Sigmoid colon (tissue), 7 donors: ENCODE measurements at places on chromosomes 7 and 10. TPM values are rescaled to one million over a fixed set of nuclear protein-coding genes. Genes with fewer than 3 reads are reported as not detected.

- no peak for DNase-seq
Measured at GRCh38 chr10:127195041-127195506, 1.3 kb downstream of the INSYN2A start.

- no peak for DNase-seq
Measured at GRCh38 chr10:13784067-13784466, 197.3 kb downstream of the PRPF18 start.

DNA sequence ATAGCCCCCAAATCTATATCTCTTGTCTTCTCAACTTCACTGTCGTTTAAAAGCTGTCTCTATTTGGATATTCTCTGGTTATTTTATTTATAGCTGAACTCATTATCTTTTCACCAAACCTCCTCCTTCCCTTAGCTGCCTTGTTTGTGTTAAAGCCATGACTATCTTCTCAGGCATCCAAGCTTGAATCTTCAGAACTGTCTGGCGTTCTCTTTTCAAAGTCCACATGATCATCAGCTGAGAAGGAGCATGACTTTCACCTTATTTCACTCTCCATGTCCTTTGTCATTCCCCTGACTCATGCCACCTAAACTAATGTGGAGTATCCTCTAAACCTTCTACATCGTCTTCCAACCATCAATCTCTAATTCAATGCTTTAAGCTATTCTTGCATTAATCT is 5.7 kb upstream of the GLCCI1 start:
- DNase-seq = no peak

DNA sequence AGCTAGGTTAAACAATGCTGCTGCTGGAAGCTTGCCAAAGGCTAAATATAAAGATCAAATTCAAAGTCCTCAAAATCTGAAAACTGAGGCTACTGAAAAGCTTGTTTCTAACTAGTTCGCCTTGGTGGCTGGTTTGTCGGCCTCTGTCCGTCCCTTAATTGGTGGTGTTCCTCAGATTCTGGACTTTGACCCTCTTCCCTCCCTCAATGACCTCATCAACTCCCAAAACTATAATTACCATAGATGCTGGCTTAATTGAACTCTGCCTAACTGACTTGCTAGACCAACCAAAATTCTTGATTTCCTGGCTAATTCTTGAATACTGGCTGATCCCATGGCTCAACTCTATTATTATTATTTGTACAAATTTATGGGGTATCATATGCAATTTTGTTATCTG is 15.6 kb downstream of the ARHGAP21 start:
- DNase-seq = no peak

DNA sequence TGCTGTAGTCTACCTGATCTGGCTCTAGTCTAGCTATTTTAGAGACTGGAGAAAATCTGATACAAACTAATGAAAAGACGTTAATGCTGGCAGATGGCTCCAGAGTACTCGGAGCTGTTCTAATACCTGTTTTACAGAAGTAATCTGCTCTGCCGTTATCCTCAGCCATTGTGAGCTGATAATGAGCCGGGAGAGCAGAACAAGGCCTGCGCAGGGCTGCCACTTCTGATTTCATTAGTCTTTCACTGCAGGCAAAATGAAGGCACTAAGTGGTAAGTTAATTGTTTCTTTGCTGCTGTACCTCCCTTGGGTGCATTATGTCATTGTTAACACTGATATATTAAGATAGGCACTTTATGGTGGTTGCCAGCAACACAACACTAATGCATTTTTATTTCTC is 456.4 kb upstream of the PFKP start:
- DNase-seq = no peak

GRCh38 chr7:124840435-124840834 is 74.8 kb upstream of the GPR37 start:
- DNase-seq = no peak

- DNase-seq = no peak
Measured at GRCh38 chr7:15430911-15431310, 130.9 kb downstream of the AGMO start.

GRCh38 chr7:157757776-157758467 is 421.1 kb downstream of the DNAJB6 start:
- DNase-seq = no peak

DNA sequence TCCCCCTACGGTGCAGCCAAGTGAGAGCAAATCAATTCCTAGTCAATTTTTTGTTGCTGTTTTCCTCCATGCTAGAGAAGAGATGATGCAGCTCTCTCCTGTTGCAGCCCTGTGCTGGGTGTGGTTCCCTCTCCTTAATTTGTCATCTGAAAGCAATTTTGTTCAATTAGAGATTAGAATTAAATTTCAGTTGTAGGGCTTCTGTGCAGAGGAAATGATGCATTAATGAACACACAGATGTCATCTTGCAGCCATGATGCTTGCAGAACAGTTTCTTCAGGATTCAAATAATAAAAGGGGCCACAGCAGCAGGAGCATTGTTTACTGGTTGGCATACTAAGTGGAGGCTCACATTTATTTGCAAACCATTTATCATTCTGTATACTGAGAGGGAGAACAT is 266.0 kb downstream of the AUTS2 start:
- DNase-seq = no peak

GRCh38 chr10:18866852-18867251 is 181.7 kb upstream of the MALRD1 start:
- DNase-seq = no peak

GRCh38 chr10:104371753-104372152 is 18.1 kb downstream of the CFAP58 start:
- DNase-seq = no peak

DNA sequence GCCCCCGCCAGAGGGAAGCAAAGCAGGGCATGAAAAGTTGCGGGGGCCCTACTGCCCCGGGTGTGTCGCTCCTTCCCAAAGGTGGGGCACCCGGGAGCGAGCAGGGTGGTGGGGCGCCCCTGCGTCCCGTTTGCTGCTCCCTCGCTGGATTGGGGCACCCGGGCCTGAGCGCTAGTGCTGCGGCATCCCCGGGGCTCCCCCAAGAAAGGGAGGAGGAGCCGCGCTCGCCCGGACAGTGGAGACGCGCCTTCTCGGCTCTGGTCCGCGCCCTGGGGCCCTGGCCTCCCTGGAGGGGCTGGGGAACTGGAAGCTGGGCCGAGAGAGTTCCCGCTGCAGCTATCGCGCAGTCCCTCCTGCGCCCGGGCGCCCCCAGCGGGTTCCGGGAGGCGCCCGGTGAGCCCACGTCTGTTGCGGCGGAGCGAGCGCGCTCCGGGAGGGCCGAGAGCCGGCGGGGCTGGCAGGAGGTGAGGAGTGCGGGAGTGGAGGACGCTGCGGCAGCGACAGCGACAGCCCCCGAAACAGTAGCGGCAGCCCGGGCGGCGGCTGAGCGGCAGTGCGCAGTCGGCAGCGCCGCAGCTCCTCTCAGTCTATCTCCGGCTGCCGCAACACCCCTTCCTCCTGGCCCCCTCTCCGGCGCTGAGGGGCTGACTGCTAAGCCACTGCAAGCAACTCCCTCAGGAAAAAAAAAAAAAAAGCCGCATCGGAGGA is 504 bp upstream of the BMPER start:
- peak; percentile 68 for DNase-seq

- DNase-seq = no peak
Measured at GRCh38 chr10:102720775-102721301, 6.4 kb downstream of the SFXN2 start.

GRCh38 chr10:81093056-81093455 is 555.4 kb downstream of the SH2D4B start:
- DNase-seq = no peak

- no peak for DNase-seq
Measured at GRCh38 chr10:123782549-123782948, 109.1 kb downstream of the CPXM2 start.

DNA sequence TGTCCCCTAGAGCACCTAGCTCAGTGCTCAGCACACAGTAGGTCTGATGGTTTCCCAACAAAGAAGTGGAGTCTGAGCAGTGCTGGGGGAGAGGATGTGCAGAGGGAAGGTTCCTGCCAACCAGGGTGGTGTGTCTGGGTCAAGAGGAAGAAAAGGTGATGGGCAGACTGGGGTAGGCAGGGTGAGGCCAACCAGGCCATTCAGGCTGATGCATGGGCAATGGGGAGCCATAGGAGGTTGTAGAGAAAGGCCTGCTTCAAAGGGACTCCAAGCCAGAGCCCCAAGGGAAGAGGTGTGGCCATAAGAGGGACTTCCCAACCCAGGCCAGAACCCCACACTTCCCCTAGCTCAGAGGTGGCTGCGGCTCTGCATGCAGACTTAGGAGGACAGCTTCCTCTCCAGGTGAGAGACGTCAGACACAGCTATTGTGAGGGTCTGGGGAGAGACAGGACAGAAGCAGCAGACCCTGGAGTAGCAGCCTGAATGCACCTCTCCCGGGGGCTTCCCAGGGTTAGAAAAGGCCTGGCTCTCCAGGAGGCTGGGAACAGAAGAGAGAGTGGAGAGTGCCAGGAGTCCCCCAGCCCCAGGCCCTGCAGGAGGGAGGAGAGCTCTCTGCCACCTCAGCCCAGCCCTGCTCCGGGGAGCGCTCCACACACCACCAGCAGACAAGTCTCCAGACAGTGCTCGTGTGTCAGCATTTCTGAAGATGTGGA is 87.4 kb upstream of the ZMIZ1 start:
- no peak for DNase-seq

GRCh38 chr10:3605882-3606281 is 179.1 kb downstream of the KLF6 start:
- no peak for DNase-seq

DNA sequence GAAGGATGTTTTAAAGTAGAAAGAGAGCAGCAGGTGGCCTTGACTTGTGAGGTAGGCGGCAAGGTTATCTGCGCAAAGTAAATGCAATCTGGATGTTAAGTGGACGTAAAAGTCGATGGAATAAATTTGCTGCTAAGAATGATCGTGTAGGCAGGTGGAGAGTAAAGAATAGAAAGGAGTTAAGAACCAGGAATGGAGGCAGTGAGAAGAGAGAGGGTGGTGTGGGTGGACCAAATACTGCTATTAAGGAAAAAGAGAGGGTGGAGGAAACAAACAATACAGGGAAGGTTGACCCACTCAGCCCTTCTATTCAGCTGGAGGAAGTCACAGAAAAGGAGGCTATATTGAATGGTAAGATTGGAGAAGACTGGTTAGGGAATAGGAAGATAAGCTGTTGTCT is 1.9 kb upstream of the CUL1 start:
- DNase-seq = no peak

DNA sequence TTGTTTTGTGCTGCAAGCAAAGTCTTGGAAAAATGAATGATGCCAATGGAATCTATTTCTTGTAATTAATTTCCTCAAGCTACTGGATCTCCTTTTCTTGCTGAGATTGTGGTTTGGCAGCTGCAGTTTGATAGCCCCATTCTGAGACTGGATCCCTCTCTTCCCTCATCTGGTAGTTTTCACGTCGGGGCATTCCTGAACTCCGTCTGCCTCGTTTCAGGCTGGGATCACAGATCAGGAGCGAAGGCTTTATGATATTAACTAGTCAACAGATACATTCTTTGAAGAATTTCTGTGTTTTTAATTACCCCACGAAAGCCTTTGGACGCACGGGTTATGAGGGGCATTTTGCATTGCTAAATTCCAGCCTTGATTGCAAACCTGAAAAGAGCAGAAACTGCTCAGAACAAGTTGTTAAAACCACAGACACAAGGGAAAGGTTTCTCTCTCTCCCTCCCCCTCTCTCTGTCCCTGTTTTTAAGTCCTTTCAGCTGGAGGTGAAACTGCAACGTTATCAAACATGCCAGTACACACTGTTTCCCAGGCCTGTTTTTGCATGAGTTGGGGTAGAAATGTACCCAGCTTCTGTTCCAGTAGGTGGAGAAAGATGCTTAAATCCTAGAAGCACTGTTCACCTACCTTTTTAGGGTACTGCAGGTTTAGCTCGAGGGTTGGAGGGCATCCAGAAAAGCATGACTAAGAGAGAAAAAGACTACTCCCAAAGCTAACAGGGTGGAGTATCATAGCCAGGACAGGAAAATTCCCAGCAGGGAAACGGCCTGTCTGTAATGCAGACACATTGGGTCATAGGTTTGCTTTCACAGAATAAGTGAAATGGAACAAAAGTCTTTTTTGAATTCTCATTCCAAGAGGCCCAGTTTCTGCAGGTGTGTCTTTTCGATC is 124.3 kb downstream of the CUX1 start:
- DNase-seq = peak; percentile 86

GRCh38 chr7:101804088-101804963 is 13.1 kb upstream of the CUX1 start:
- DNase-seq = no peak

- DNase-seq = no peak
Measured at GRCh38 chr7:102119213-102119651, 167.4 kb upstream of the SH2B2 start.

GRCh38 chr7:118169146-118169545 is 14.8 kb upstream of the LSM8 start:
- no peak for DNase-seq

CDC14C gene
- not detected for polyA plus RNA-seq

RPEL1 gene
- polyA plus RNA-seq = 0.03 TPM

ADRB1 gene
- polyA plus RNA-seq = 0.60 TPM

STOX1 gene
- 0.92 TPM for polyA plus RNA-seq

FANK1 gene
- polyA plus RNA-seq = 3.4 TPM

SOSTDC1 gene
- polyA plus RNA-seq = 3.0 TPM
